Endothelial cell (in vitro differentiated cells): ENCODE measurements at places on chromosomes 4 and X.
A peak's percentile ranks its signal among the peaks of the same experiment; 100 is the strongest.

- peaks cover 68% of the 10 kb centered on the region for H3K4me1 ChIP-seq
- H3K36me3 ChIP-seq: no peaks in the 10 kb centered on the region
- H3K27me3 ChIP-seq: peaks cover 2% of the 10 kb centered on the region
- no peak overlapping the region for H3K4me3 ChIP-seq
- peak overlapping the region; percentile 71 for H3K27ac ChIP-seq
Measured at GRCh38 chr4:123597586-123597985, 201.0 kb downstream of the SPRY1 start.

- peaks cover 21% of the 10 kb centered on the region for H3K4me1 ChIP-seq
- peaks cover 3% of the 10 kb centered on the region for H3K27me3 ChIP-seq
- no peaks in the 10 kb centered on the region for H3K36me3 ChIP-seq
- DNase-seq: no peak
- no peak overlapping the region for H3K4me3 ChIP-seq
Measured at GRCh38 chr4:67571975-67572374, 13.4 kb downstream of the STAP1 start.

- no peak overlapping the region for H3K4me3 ChIP-seq
- H3K27ac ChIP-seq: no peak overlapping the region
- no peak for DNase-seq
- H3K27me3 ChIP-seq: peaks cover 11% of the 10 kb centered on the region
Measured at GRCh38 chr4:153757407-153757806, 2.4 kb downstream of the RNF175 start.

DNA sequence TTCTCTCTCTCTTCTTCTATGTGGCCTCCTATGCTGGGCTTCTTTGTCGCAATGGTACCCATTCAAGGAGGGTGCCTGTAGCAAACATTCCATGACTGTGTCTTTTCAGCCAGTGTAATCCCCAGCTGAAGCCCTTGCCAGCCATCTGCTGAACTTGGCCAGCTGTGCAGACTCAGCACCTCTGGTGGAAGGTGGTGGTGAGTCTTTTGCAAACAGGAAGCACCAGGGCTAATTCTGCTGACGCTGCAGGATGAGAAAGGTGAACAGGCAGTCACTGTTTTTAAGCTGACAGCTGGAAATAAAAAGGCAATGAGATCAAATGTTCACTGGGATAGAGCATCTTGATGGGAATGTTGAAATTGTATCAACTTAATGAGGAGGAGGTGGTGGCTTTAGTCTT, 298.7 kb upstream of the CLNK start:
- H3K27ac ChIP-seq: no peak overlapping the region
- H3K4me3 ChIP-seq: no peak overlapping the region
- no peaks in the 10 kb centered on the region for H3K36me3 ChIP-seq
- H3K27me3 ChIP-seq: peaks cover 4% of the 10 kb centered on the region
- peaks cover 5% of the 10 kb centered on the region for H3K4me1 ChIP-seq

- no peak overlapping the region for H3K27ac ChIP-seq
- H3K4me1 ChIP-seq: no peaks in the 10 kb centered on the region
Measured at GRCh38 chrX:120522820-120523219, 37.9 kb downstream of the CUL4B start.

DNA sequence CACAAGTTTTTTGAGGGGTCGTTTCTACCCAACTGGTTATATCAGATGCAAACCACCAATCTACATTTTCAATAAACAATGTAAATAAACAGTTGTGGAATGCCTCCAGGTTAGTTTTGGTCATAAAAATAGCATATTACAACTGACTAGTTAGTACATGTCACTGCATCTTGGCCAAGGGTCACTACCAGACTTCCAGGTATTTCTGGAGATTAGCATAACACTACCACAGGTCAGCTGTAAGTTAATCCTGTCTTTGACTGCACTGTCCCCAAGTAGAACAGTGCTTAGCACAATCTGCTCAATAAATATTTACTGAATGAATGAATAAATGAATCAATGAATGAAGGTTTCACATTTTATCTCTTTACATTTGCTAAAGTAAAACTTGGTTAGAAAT, 64.4 kb downstream of the TBC1D19 start:
- no peak overlapping the region for H3K4me3 ChIP-seq
- H3K27me3 ChIP-seq: no peaks in the 10 kb centered on the region
- no peak for DNase-seq
- H3K4me1 ChIP-seq: no peaks in the 10 kb centered on the region
- H3K27ac ChIP-seq: no peak overlapping the region

- no peak overlapping the region for H3K4me3 ChIP-seq
- DNase-seq: no peak
- no peaks in the 10 kb centered on the region for H3K36me3 ChIP-seq
- no peaks in the 10 kb centered on the region for H3K27me3 ChIP-seq
- H3K4me1 ChIP-seq: no peaks in the 10 kb centered on the region
- H3K27ac ChIP-seq: no peak overlapping the region
Measured at GRCh38 chr4:101005659-101006058, 341.7 kb downstream of the PPP3CA start.
